ENCODE measurements at places on chromosomes 3 and 15.

DNA sequence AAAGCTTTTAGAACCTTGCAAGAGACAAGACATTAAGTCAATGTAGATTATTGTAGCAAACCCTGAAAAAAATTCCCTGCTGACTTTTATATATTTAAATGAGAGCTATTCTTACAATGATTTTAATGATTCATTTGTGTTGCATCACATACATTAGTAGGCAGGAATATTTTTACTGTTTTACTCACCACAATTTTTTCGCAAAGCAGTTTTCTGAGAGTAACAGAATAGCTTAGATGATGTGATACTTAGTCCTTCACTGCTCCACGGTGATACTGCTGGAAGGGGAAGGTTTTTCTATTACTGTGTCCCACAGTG is 43.9 kb upstream of the CLRN1 start:
- no peaks in the 10 kb centered on the region for H3K4me1 ChIP-seq
- DNase-seq: no peak
- no peaks in the 10 kb centered on the region for H3K36me3 ChIP-seq
- no peak overlapping the region for H3K4me3 ChIP-seq

- peaks cover 11% of the 10 kb centered on the region for H3K4me1 ChIP-seq
- H3K27ac ChIP-seq: no peak overlapping the region
- no peak for DNase-seq
- H3K4me3 ChIP-seq: peak overlapping the region; percentile 87
- no peaks in the 10 kb centered on the region for H3K27me3 ChIP-seq
- no peaks in the 10 kb centered on the region for H3K36me3 ChIP-seq
These were observed 15.5 kb downstream of the RGMA start for GRCh38 chr15:93073465-93073952.

DNA sequence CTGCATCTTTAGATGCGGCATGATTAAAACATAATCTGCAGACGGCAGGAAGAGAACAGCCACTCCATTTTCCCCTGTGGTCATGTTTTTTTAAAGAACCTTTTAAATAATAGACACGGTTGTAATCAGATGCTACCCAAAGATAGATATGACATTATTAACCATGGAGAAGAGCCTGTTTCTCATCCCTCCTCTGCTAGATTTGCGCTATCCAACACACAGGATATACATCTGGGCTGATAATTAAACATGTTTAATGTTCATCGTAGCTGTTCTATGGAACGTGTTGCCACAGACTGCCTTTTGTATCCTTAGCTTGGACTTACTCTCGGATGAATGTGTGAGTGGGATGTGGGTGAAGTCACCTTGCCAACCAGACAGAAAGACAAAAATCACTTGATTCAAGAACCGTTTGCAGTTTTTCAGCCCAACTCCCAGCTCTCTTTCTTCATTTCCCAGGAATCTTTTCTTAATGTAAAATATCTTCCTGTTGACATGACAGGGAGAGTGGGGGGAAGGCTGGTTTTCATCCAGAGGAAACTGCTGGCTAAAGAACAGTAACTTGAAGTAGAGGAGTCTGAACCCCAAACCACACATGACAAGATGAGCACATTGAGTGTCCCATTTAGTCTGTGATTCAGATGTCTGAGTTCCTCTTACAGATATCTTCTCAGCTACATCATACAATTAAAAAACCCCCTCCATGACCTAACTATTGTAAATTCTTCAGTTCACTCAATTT is 118.6 kb upstream of the PRICKLE2 start:
- no peak for DNase-seq
- peaks cover 2% of the 10 kb centered on the region for H3K4me1 ChIP-seq
- no peaks in the 10 kb centered on the region for H3K36me3 ChIP-seq
- H3K27me3 ChIP-seq: no peaks in the 10 kb centered on the region
- H3K4me3 ChIP-seq: no peak overlapping the region
- no peak overlapping the region for H3K27ac ChIP-seq

GRCh38 chr3:123481722-123482457 is 33.0 kb upstream of the ADCY5 start:
- no peak overlapping the region for H3K27ac ChIP-seq
- no peaks in the 10 kb centered on the region for H3K4me1 ChIP-seq
- no peaks in the 10 kb centered on the region for H3K27me3 ChIP-seq
- no peaks in the 10 kb centered on the region for H3K36me3 ChIP-seq
- DNase-seq: no peak

GRCh38 chr3:31692751-31693150 is 160.0 kb downstream of the STT3B start:
- no peak overlapping the region for H3K27ac ChIP-seq
- no peaks in the 10 kb centered on the region for H3K27me3 ChIP-seq
- H3K4me3 ChIP-seq: no peak overlapping the region
- peaks cover 1% of the 10 kb centered on the region for H3K4me1 ChIP-seq
- no peak for DNase-seq

- H3K4me1 ChIP-seq: peaks cover 1% of the 10 kb centered on the region
- no peaks in the 10 kb centered on the region for H3K36me3 ChIP-seq
- no peak overlapping the region for H3K4me3 ChIP-seq
- DNase-seq: no peak
These were observed 112.1 kb downstream of the TNIK start for GRCh38 chr3:171348121-171348520.
